A549 treated with dexamethasone at 1 μM for 4 hours (cell line): ENCODE measurements at places on chromosomes 3 and 15. TPM values are rescaled to one million over a fixed set of nuclear protein-coding genes. Genes with fewer than 3 reads are reported as not detected.

The ANKDD1A gene
- 1.2 to 2.1 TPM (median 1.7 TPM) in 5 replicates for total RNA-seq

The SNTN gene
- not detected in 5 replicates for total RNA-seq

The RAB11A gene
- 267 to 337 TPM (median 288 TPM) in 5 replicates for total RNA-seq

The CD200 gene
- total RNA-seq: not detected in 5 replicates

The ARRDC4 gene
- 0.13 to 0.20 TPM (median 0.15 TPM) in 5 replicates for total RNA-seq

The NR2E3 gene
- total RNA-seq: 0.09 to 0.41 TPM (median 0.23 TPM) in 5 replicates

The CALML4 gene
- total RNA-seq: 5.9 to 9.6 TPM (median 8.6 TPM) in 5 replicates

The CCDC191 gene
- 1.4 to 2.1 TPM (median 1.7 TPM) in 5 replicates for total RNA-seq

The SUCNR1 gene
- total RNA-seq: 0.06 to 0.08 TPM (median 0.07 TPM) in 5 replicates

The PLA2G4D gene
- total RNA-seq: not detected in 5 replicates
